ENCODE measurements at places on chromosomes 11 and 22.

GRCh38 chr11:111035746-111036145 lies 209.8 kb upstream of the POU2AF2 start:
- no peak for DNase-seq

- DNase-seq, result no peak
Measured at GRCh38 chr11:18994860-18995259, 55.6 kb upstream of the MRGPRX1 start.

DNA sequence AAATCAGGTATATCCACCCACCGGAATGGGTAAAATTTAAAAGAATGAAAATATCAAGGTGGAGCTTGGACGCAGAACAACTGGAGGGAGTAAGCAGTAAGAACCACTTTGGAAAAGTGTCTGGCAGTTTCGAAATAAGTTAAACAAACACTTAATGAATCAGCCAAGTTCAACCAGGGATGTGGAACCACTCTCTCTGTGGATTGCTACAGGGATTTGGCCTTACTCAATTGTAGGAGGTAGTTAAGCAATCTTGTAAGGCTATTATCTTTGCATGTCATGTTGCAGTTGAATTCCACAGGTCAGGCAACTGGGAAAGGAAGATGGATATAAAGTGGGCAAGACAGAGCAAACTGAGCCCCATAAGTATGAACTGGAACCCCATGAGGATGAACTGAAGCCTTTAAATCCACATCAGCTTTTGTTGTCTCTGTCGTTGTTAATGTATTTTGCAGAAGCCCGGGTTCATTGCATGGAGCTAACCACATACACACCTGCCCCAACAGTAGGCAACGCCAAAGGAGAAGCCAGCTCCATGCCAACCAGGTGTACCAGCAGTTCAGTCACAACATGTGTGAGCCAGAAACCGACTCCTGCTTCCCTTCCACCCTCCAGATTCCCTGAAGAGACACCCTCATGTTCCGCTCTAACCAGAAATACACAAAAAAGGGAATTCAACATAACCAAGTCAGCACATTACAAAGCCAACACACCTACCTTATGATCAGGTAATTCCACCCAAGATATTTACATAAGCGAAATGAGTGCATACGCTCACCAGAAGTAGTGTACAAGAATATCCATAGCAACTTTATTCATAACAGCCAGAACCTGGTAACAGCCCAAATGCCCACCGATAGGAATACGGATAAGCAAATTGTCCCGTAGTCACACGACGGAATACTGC lies 8.0 kb upstream of the SLC43A3 start:
- DNase-seq, result no peak

GRCh38 chr11:12824281-12825041 lies 150.2 kb downstream of the TEAD1 start:
- DNase-seq, result peak; percentile 86

- no peak for DNase-seq
Measured at GRCh38 chr22:48423481-48423911, 1404.2 kb downstream of the BRD1 start.
